Activated T-cell treated with anti-CD3 and anti-CD28 coated beads, Interleukin-2, amount 50 U/mL, for 72 hours (primary cell): ENCODE measurements at places on chromosomes 11 and 22.

DNA sequence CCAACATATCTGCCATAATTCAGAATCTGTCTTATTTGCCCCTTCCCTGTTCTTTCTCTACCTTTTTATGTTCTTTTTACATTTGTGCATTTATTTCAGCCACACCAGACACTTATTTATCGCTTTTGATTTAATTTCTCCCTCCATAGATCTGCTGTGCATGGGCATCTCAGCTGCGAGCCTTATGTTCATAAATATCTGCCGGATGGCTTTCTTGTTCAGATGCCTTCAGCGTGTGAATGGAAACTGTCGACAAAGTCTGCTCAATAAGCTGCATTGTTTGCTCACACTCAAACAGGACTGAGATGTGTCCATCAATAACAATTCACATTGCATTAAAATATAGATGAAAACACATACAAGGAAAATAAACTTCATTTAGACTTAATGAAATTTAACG is 374.6 kb upstream of the FAT3 start:
- H3K27me3 ChIP-seq: no peaks in the 10 kb centered on the region
- no peaks in the 10 kb centered on the region for H3K36me3 ChIP-seq
- no peaks in the 10 kb centered on the region for H3K4me1 ChIP-seq
- H3K27ac ChIP-seq: no peak overlapping the region
- no peak overlapping the region for H3K4me3 ChIP-seq

DNA sequence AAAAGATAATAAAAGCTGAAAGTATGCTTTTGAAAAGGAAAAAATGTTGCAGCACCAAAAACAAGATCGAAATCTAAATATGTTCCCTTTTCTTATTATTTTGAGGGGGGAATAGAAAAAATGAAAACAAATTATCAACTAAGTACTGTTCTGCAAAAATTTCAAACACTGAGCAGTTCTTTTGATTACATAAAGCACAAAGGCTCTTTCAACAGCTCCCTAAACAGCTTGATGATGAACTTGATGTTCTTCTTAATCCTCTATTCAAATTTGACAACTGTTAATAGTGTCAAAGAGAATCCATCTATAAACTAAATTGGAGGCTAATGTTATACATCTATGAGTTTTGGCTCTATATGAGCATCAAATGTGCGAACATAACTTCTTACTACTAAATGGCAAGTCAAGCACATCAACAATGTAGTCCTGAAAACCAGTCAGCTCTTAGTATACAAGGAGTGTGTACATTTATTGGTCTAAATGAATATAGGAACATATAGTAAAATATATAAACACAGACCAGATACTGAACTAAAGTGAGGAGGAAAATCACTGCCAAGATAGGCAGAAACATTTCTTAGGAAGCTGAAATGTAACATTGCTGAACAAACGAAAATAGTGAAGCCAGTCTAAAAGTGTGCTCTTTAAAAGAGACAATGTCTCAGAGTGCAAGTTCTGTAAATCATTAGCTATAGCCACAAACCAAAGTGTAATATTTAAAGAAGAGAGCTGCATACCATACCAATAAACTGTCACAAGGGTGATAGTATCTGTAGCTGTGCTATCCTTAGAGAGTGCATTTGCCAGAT is 94.3 kb downstream of the SOX6 start:
- H3K27me3 ChIP-seq: no peaks in the 10 kb centered on the region
- no peaks in the 10 kb centered on the region for H3K36me3 ChIP-seq
- no peak for DNase-seq
- no peak overlapping the region for H3K27ac ChIP-seq
- no peak overlapping the region for H3K4me3 ChIP-seq

GRCh38 chr11:119533921-119534736 is 111.2 kb upstream of the THY1 start:
- DNase-seq: peak; percentile 67
- H3K4me3 ChIP-seq: no peak overlapping the region
- H3K36me3 ChIP-seq: no peaks in the 10 kb centered on the region
- H3K27ac ChIP-seq: no peak overlapping the region
- peaks cover 4% of the 10 kb centered on the region for H3K4me1 ChIP-seq
- H3K27me3 ChIP-seq: peaks cover 6% of the 10 kb centered on the region

DNA sequence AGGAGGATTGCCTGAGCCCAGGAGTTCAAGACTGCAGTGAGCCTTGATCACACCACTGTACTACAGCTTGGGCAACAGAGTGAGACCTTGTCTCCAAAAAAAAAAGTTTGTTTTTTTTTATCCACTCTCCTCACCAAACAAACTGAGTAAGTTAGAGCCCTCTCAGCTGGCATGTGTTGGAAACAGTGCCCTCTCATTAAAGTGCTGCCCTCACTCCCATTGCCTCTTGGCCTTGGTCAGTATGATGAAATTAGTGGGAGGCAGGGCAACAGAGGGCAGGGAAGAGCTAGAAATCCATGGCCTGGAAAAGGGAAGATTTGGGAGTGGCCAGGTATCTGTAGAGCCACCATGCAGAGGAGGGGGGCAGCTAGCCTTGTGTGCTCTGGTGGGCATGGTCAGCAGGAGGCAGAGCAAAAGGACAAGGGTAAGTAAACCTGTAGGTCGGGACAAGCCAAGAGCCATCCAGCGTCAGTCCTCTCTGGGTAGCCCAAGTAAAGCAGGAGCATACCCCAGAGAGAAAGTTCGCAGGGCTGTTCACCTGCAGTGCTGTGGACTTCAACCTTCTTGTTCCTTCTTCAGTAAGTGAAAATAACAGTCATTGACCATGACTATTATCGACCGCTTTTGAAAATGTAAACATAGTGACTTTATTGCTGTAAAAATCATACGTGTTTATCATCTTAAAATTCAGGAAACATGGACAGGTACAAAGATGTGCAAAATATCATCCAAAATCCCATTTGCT is 28.2 kb downstream of the PIK3IP1 start:
- H3K4me3 ChIP-seq: no peak overlapping the region
- H3K27me3 ChIP-seq: no peaks in the 10 kb centered on the region

DNA sequence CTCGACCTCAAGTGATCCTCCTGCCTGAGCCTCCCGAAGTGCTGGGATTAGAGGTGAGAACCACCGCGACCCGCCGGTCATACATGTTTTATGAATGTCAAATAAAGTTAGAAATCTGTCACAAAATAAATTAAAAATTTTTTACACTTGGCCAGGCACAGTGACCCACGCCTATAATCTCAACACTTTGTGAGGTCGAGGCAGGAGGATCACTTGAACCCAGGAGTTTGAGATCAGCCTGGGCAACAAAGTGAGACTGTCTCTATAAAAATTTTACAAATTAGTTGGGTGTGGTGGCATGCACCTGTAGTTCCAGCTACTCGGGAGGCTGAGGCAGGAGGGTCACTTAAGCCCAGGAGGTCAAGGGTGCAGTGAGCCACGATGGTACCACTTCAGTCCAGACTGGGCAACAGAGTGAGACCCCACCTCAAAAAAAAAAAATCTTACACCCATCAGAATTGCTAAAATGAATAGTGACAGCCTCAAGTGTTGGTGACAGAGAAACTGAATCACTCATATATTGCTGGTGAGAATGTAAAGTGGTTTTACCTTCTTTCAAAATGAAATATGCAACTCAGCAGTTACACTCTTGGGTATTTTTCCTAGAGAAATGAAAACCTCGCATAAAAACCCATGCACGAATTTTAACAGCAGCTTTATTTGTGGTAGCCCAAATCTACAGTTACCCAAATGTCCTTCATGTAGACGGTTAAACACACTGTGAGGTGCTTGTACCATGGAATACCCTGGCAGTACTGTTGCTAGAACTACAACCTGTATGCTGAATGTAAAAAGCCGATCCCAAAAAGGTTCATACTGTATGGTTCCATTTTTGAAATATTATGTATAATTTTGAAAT is 55.4 kb downstream of the MED15 start:
- no peak for DNase-seq
- peak overlapping the region; percentile 54 for H3K27ac ChIP-seq
- H3K4me3 ChIP-seq: peak overlapping the region; percentile 34
- H3K36me3 ChIP-seq: peaks cover 25% of the 10 kb centered on the region

DNA sequence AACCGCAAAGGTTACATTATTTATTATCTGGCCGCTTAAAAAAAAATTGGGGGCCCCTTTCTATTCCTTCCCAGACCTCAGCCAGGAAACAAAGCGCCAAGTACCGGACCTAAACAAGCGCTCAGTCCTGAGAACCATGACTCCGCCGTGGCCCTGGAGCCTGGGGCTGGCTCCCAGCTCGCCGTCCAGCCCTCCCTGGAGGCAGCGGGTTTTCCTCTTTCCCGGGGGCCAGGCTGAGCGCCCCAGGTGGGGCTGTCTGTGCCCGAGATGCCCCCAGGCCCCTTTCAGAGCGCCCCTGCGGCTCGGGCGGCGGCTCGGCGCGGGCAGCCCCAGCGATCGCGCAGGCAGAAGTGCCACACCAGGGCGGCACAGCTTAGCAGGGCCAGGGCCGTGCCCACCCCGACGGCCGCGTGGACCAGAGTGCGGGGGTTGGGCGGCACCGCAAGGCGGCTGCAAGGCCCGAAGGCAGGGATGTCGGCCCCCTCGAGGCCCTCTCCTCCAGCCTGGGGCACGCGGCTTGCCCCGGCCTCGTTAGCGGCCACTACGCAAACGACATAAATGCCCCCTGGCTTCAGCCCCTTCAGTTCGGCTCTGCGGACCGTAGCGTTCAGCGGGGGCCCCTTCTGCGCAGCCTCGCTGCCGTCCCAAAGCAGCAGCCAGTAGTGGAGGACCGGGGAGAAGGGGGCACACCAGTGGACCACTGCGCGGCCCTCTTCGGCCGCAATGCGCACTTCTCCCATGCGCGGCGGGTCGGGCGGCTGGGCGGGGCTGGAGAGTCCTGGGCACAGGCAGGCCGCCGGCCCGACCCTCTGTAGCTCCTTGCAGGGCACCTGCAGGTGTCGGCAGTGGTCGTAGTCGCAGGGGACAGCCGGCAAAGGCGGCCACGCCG is 1.6 kb downstream of the LRRN4CL start:
- no peaks in the 10 kb centered on the region for H3K36me3 ChIP-seq
- H3K4me3 ChIP-seq: no peak overlapping the region
- H3K27ac ChIP-seq: no peak overlapping the region
- no peak for DNase-seq
- no peaks in the 10 kb centered on the region for H3K27me3 ChIP-seq

DNA sequence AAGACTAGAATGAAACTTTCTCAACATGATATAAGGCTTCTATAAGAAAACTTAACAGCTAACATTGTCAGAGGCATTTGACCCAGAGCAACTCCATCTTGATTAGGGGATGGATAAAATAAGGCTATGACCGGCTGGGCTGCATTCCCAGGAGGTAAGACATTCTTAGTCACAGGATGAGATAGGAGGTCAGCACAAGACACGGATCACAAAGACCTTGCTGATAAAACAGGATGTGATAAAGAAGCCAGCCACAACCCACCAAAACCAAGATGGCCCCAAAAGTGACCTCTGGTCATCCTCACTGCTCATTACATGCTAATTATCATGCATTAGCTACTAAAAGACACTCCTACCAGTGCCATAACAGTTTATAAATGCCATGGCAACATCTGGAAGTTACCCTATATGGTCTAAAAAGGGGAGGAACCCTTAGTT is 135.2 kb downstream of the TTC28 start:
- H3K27me3 ChIP-seq: peaks cover 6% of the 10 kb centered on the region
- H3K4me3 ChIP-seq: no peak overlapping the region
- peaks cover 2% of the 10 kb centered on the region for H3K36me3 ChIP-seq
- no peaks in the 10 kb centered on the region for H3K4me1 ChIP-seq
- no peak for DNase-seq

- no peak for DNase-seq
- no peaks in the 10 kb centered on the region for H3K27me3 ChIP-seq
- H3K27ac ChIP-seq: no peak overlapping the region
- H3K36me3 ChIP-seq: no peaks in the 10 kb centered on the region
These were observed 45.3 kb upstream of the CCDC34 start for GRCh38 chr11:27408246-27408800.

GRCh38 chr11:92794783-92795182 is 174.7 kb upstream of the MTNR1B start:
- no peaks in the 10 kb centered on the region for H3K36me3 ChIP-seq
- no peak for DNase-seq
- H3K27me3 ChIP-seq: no peaks in the 10 kb centered on the region
- H3K4me3 ChIP-seq: no peak overlapping the region
- H3K27ac ChIP-seq: no peak overlapping the region

DNA sequence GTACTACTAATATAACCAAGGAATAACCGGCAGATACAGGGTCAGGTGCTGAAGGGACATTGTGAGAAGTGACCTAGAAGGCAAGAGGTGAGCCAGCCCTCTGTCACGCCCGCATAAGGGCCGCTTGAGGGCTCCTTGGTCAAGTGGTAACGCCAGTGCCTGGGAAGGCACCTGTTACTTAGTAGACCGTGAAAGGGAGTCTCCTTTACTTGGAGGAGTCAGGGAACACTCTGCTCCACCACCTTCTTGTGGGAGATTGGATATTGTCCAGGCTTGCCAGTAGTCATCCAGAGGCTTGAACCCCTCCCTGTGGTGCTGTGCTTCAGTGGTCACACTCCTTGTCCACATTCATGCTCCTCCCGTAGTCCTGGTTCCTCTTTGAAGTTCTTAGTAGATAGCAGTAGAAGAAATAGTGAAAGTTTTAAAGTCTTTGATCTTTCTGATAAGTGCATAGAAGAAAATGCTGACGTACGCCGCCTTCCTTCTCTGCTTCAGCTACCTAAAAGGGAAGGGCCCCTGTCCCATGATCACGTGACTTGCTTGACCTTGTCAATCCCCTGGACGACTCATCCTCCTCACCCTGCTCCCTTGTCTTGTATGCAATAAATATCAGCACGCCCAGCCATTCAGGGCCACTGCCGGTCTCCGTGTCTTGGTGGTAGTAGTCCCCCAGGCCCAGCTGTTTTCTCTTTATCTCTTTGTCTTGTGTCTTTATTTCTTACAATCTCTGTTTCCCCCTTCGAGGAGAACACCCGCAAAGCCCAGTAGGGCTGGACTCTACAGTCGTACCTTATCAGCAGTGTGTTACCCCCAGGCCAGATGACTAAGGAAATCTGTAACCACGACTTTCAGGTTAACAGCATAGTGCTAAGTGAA is 6.1 kb downstream of the NUP50 start:
- H3K4me3 ChIP-seq: peak overlapping the region; percentile 76
- H3K27ac ChIP-seq: peak overlapping the region; percentile 91
- peaks cover 84% of the 10 kb centered on the region for H3K4me1 ChIP-seq

DNA sequence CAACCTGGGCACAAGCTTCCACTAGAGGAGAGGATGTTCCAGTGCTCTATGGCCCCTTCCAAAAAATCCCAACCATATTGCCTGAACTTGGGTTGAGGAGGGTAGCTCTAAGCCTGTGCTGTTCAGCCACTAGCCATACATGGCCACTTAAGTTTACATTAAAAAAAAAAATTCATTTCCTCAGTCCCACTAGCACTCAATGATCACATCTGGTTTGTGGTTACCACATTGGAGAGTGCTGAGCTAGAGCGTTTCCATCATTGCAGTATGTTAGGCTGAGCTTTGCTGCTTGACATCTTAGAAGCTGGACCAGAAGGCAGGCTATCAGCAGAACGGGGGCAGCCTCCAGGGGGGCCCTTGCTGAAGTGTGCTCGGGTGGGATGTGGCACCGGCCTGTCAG is 43.5 kb upstream of the CYP2D6 start:
- no peak overlapping the region for H3K4me3 ChIP-seq
- H3K4me1 ChIP-seq: peaks cover 55% of the 10 kb centered on the region
- H3K36me3 ChIP-seq: peaks cover 19% of the 10 kb centered on the region
- DNase-seq: no peak
- no peaks in the 10 kb centered on the region for H3K27me3 ChIP-seq
- H3K27ac ChIP-seq: peak overlapping the region; percentile 28
